ENCODE measurements at places on chromosomes 1 and 21. TPM values are rescaled to one million over a fixed set of nuclear protein-coding genes. Genes with fewer than 3 reads are reported as not detected.

- peaks cover under 1% of the 10 kb centered on the region for H3K4me1 ChIP-seq
- DNase-seq = no peak
- H3K4me3 ChIP-seq = no peak overlapping the region
- H3K27me3 ChIP-seq = peaks cover 12% of the 10 kb centered on the region
- H3K27ac ChIP-seq = no peak overlapping the region
These were observed 172.1 kb downstream of the CAMTA1 start for GRCh38 chr1:6957341-6957740.

- no peaks in the 10 kb centered on the region for H3K4me1 ChIP-seq
- peak; percentile 66 for DNase-seq
- H3K27ac ChIP-seq = no peak overlapping the region
- no peak overlapping the region for H3K4me3 ChIP-seq
These were observed 61.7 kb downstream of the FCRL5 start for GRCh38 chr1:157490467-157491165.

ZNF670 gene
- 4.6 TPM for total RNA-seq

CALML6 gene
- total RNA-seq = 1.8 TPM

DNA sequence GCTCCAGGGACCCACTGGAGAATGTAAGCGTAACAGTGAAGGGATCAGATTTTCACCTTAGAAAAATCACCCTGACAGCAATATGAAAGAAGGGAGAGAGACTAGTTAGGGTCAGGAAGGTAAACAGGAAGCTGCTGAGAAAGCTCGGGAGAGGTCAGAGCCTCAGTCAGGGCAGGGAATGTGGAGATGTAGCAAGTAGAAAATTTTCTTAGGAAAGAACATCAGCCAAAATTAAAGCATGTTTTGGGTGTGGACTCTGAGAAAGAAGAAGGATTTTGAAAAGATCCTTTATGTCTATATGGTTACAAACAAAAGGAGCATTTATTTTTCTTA, 16.7 kb upstream of the ERICH3 start:
- H3K27me3 ChIP-seq = peaks cover 12% of the 10 kb centered on the region
- no peak overlapping the region for H3K4me3 ChIP-seq
- peaks cover 5% of the 10 kb centered on the region for H3K4me1 ChIP-seq
- DNase-seq = no peak
- no peaks in the 10 kb centered on the region for H3K36me3 ChIP-seq

DNA sequence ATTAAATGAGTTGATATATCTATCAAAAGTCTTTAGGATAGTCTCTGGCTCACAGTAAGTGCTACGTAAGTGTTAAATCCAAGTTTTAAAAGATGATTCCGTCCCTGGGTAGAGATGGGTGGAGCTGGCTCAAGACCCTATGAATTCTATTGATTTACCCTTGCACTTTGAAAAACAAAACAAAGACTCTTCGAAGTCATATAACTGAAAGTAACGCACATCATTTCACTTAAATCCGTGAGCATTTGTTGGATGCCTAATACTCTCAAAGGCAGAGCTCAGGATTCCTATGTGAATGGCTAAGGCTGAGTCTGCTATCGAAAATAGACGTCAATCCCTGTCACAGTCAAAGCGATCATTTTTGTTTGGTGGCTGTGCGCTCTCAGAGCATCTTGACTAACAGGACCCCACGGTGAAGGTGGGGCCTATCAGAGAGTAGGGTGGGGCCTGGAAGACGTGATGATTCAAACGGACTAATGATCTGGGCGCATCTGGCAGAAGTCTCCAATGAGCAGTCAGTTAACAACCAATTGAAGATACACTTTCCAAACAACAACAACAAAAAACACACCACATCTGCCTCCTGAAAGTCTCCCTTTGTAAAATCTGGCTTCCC, 1.2 kb upstream of the NUCKS1 start:
- H3K4me1 ChIP-seq = peaks cover 37% of the 10 kb centered on the region
- H3K36me3 ChIP-seq = peaks cover 16% of the 10 kb centered on the region
- H3K27ac ChIP-seq = peak overlapping the region; percentile 89
- H3K27me3 ChIP-seq = no peaks in the 10 kb centered on the region

DNA sequence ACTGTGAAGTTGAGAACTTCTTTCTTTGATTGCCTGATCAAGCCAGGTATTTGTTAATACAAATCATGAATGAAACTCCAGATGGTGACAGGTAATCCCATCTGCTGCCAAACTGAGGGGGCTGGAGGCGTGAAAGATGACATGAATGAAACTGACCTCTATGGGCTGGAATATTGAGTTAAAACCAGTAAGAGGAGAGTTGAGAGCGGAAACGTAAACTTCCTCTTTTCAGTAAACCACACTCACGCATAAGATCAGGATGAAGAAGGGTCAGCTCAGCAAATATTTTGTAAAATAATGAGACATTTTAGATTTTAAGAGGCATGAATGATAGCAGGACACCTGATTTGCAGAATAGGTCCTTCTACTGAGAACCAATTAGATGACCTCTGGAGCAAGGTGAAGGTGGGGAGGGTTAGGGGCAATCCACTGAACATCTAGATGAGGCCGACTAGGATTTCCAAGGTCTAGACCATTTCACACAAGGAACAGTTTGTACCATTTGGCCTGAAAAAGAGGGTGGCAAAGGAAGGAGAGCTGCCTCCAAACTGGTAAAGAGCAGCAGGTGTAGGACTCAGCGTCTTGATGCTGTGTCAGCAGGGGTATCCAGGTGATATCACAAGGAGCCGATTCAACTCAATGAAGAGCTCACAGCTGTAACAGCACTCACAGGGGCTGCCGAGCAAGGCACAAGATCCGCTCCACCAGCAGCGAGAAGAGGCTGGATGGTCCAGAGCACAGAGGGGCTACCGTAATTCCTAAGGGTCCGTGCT, 132.6 kb downstream of the NTPCR start:
- peaks cover 12% of the 10 kb centered on the region for H3K36me3 ChIP-seq
- no peaks in the 10 kb centered on the region for H3K4me1 ChIP-seq
- no peak overlapping the region for H3K27ac ChIP-seq
- no peak for DNase-seq

DNA sequence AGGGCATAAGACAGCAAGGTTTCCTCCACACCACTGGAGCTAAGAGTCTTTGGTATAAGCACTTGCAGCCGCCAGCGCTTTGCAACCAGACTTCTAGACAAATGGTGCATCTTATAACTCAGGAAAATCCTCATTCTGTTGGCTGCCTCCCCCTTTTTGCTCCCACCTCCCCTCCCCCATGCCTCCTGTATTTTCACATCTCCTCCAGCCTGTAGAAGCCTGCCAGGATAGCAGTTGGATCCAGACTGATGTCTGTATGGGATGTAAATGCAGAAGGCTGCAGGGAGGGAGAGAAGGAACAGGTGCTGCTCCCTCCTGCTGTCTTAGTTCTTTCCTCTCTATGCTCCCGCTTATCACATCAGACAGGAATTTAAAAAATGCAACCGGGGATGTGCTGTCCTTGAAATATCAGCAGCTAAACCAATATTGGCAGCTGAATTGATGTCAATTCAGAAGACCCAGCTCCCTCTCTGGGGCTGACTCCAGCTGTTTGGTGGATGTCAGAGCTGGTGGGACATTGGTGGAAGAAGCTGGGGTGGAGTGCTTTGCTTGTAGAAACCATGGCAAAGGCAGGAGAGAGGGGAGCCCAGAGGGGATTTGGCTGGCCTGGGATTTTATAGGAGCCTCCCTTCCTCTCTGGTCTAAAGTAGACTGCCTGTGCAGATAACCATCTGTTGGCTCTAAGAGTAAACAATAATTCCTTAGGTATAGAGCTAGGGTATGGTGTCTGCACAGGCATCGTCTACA, 53.5 kb downstream of the NFASC start:
- DNase-seq = no peak
- no peak overlapping the region for H3K27ac ChIP-seq
- H3K4me3 ChIP-seq = no peak overlapping the region
- H3K4me1 ChIP-seq = peaks cover 4% of the 10 kb centered on the region
- no peaks in the 10 kb centered on the region for H3K36me3 ChIP-seq

DNA sequence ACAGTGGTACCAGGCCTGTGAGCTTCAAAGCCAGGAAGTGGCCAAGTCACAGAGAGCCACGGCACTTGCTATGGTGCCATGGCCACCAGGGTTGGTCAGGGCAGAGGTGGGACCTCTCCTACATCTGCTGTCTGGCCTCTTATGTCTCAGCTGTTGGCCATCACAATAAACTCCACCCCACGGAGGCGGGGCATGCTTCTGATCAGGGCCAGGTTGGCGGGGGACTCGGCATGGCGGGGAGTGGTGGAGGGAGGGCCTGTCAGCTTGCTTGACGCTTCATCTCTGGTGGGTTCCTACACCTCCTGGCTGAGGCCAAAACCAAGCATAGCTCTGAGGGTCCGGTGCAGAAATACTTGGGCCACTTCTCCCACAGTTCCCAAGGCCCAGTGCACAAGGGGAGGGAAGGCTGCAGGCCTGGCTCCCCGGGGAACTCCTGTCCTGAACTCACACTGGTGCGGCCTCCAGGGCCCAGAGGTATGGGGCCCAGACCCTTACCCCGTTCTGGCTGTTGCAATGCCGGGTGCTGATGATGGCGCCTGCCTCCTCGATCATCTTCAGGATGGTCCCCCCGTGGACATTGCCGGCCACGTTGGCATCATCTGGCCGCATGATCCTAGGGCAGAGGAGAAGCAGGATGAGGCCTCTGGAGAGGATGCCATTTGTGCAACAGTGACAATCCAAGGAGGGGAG, 44.2 kb downstream of the ACOT7 start:
- peak overlapping the region; percentile 73 for H3K4me3 ChIP-seq
- H3K27me3 ChIP-seq = no peaks in the 10 kb centered on the region
- peak overlapping the region; percentile 85 for H3K27ac ChIP-seq
- H3K36me3 ChIP-seq = no peaks in the 10 kb centered on the region
- DNase-seq = no peak
